T-helper 1 cell (primary cell): ENCODE measurements at places on chromosomes 3 and 15.

GRCh38 chr3:48222616-48223513, at the start of gene CAMP:
Gene CAMP, plus strand, starts transcription at chr3:48223495. Its CDS starts 17 bp downstream, at chr3:48223512.
- DNase-seq, result no peak

DNA sequence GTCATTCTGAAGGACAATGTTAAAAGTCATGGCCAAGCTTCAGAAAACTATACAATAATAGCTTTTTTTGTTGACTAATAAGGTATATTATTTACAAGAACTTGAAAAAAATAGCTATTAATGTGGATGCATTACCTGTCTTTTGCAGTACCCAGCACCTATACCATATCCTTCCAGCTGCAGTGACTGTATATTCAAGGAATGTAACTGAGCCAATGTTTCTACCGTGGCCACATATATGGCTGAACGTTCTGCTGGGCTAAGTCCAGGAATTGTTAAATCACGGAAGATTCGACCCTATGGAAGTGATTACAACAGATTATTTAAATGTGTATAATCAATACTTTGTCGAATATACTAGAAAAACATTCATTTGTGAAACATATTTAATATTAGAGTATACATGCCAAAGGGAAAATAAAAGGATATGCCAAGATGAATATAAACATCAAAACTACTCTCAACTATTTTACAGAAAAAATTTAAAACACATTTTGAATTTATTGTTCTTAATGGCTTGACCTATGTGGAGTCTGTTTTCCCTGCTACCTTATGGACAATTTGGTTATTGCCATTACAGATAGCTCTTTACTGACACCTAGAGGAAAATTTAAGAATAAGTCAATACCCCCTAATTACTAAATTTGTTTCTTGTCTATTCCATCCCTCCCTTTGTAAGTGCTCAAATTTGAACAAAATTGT, 17.6 kb downstream of the ACAD11 start:
- DNase-seq, result peak; percentile 21

- DNase-seq, result no peak
Measured at GRCh38 chr3:127483902-127484591, 106.5 kb downstream of the TPRA1 start.

- no peak for DNase-seq
Measured at GRCh38 chr3:37994639-37994972, 4.0 kb downstream of the VILL start.

DNA sequence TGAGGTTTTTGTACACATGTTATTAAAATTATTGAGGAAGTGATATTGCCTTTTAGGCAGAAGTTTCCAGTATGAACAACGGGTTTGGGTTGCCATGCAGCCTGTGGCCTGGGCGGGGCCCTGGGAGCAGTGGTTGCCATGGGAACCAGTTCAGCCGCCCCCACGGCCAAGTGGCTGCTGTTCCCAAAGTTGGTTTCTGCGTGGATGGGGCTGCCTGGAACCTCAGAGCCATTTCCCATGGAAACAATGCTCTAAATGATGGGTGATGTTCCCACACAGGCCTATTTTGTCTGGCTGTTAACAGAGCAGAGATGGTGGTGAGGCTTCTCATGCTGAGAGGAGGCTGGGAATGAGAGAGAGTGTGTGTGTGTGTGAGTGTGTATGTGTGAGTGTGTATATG, 19.5 kb downstream of the MRAS start:
- DNase-seq, result no peak

- no peak for DNase-seq
Measured at GRCh38 chr15:96073908-96074307, 256.6 kb upstream of the NR2F2 start.

DNA sequence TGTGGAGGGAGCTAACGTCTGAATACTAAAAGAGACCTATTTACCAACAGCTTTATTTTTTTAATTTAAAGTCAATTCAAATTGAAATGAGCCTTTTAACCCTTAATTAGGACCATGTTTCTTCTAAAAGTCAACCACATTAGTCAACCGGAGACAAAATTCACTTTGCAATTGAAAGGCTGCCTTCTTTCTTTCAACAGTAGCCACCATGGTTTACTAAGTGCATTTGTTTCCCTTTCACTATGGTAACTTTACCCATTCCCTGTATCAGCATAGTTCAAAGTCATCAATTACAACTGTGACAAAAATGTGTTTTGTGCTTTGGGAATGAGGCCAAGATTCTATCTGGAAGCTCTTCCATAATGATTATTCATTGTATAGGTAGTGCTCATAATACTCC, 225.4 kb downstream of the EPHA3 start:
- DNase-seq, result no peak

GRCh38 chr3:180278583-180279188, 241.9 kb upstream of the PEX5L start:
- DNase-seq, result no peak

DNA sequence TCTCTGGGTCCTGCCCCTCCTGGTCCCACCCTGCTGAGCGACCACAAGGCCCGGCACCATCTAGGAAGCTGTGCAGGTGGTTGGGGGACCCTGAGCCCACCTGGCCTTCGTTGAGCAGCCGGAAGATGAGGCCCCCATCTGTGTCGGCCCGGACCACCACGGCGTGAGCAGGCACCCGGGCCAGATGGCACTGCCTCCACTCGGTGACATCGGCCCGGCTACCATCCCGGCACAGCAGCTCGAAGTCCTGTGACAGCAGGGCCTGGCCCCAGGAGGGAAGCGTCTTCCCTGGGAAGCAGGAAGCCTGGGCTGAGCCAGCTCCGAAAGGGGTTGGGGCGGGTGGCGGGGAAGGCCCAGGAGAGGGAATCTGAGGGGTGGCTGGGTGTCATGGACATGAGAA, 12.6 kb downstream of the MELTF start:
- DNase-seq, result no peak

DNA sequence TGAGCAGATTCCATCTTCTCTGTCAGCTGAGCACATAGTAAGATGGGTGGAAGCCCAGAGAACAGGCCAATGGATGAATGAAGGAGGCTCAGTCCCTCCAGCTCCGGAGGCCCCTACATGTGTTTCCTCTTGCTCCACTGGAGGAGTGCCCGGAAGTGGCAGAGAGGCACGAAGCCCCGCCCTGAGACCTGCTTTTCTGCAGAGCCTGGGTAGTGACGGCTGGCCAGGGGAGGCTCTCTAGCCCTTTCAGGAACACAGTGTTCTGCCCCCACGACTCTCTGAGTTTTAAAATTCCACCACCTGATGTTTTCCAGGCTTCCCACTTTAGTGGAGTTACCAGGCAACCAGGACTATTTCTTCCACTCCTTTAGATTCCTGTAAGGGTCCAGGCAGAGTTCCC, 149.4 kb upstream of the SLC6A11 start:
- DNase-seq, result no peak
